ENCODE measurements at places on chromosomes 1 and 21.
A peak's percentile ranks its signal among the peaks of the same experiment; 100 is the strongest.

DNA sequence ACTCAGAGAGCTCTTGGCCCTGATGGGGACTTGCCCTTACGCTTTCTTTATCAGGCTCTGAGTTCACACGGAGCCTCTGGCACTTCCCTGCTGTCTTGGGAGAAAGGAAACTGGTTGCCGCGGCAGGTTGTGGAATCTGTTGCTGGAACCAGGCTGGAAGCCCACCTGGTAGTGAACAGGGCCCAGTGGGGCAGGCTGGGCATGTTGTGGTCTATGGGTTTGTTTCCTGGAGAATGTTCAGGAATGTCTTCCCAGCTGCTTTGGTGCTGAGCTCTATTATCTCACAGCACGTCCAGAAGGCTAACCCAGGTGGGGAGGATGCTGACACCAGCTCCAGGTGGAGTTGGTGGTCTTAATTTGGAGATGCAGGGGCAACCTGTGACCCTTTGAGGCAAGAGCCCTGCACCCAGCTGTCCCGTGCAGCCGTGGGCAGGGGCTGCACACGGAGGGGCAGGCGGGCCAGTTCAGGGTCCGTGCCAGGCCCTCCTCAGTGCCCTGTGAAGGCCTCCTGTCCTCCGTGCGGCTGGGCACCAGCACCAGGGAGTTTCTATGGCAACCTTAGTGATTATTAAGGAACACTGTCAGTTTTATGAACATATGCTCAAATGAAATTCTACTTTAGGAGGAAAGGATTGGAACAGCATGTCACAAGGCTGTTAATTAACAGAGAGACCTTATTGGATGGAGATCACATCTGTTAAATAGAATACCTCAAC is 33.3 kb upstream of the TDRD10 start:
- DNase-seq = no peak

GRCh38 chr1:37892151-37893047 is 33.0 kb upstream of the MTF1 start:
- DNase-seq = no peak

GRCh38 chr1:53368314-53369033 is 40.6 kb upstream of the LRP8 start:
- DNase-seq = no peak

GRCh38 chr1:2894381-2895041 is 93.0 kb upstream of the TTC34 start:
- DNase-seq = peak; percentile 37

DNA sequence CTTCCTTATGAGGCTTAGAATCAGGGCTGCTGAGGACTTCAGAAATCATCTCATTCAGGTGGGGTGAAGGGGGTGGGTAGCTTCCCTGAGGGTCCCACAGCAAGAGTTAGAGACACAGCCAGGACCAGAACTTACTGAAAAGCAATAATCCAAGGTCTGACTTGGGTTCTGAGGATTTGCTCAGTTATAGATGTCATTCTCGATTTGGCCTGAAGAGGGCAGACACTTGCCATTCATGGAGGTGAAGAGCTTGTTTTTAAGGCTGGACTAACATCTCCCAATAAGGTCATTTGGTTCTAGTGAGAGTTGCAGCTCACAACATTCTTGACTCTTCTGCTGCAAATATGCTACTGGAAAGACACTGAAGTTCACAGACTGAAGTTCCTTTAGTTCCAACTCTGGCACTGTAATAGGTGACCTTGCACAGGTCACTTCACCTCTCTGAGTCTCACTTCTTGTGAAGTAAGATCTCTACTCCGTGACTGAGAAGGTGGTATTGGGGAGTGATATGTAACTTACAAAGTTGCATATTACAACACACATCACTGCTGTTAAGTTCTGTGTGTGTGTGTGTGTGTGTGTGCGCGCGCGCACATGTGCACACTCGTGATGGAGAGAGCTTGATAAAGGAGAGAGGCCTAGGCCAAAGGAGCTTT is 69.8 kb upstream of the DIRAS3 start:
- DNase-seq = no peak

DNA sequence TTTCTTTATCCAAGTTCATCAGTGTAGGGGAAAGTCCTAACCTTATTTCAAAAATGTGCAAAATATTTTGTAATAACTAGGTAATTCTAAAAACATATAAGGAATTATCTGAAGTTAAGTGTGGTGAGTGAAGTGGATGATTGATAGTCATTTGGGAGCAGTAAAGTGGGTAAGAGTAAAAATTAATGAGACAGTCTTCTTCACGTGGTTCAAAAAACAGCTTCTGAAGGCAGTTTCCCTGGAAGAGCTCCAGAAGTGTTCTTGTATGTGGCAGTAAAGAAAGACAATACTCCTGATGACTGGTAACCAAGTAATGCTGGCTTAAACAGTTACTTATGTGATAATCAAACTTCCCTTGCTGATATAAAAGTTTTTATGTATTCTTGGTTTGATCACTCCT is 50.3 kb downstream of the LEPR start:
- no peak for DNase-seq

- no peak for DNase-seq
Measured at GRCh38 chr1:224169718-224170270, 13.2 kb upstream of the DEGS1 start.

DNA sequence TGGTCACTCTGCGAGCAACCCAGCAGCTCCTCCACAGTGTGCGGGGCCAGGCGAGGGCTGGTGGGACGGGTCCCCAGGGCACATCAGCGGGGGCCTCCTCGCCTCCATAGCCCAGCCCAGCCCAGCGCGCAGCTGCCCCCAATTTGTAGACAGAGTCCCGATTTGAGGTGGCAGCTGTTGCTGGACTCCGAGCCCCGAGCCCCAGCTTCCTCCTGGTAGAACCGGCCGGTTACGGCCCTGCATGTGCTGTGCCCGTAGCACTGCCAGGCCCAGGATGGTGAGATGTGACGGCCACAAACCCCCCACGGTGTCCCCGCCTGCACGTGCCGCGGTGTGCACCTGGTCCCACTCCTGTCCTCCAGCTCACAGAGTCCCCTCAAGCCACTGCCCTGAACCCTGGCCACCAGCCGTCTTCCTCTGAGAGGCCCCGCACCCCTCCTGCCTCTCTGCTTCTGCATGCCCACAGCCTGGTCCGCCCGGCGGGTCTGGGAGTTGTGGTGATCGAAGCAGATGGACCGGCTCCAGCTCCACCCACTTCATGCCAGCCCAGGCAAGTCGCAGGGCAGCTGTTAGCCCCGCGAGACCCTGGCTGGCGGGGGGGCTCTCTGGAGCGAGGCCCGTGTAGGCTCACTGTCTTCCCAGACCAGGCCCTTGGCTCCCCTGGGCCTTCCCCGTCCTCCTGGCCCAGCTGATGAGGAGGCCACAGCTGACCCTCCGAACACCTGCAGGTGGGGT is 55.5 kb downstream of the MORN1 start:
- DNase-seq = no peak

GRCh38 chr1:17624611-17625233 is 85.2 kb downstream of the ARHGEF10L start:
- no peak for DNase-seq

DNA sequence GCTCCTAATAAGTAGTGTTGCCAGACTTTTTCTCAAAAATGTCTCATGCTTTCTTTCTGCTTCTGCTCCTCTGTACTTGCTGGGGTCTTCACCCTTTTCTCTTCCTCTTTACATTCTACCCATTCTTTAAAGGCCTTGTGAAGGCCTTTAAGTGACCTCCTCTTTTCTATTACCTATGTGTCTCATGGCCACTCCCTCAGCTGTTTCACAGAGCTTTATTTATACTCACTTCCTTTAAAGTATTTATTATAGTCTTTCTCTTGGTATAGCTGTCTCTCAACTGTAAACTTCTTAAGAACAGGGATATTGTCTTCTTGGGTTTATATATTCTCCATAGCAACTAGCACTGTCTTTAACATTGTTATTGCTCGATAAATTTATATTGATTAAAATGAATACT is 792 bp downstream of the GOLPH3L start:
- DNase-seq = no peak

DNA sequence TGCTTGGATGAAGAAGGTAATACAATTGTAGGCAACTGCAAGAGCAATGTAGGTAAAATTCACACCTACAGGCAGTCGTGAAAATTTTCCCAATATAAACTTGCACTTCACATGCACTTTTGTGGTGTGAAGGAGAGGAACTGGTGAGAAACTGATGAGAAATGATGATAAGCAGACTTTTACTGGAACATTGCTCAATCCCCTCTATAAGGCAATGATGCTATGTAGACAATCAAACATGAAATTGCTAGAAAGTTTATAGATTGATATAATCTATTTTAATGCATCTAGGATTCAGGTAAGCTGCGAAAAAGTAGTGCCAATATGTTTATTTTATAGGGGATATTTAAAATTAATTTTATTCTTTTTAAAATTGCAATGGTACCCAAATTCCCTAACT is 802.2 kb downstream of the KCNT2 start:
- no peak for DNase-seq

GRCh38 chr1:244945109-244945671 is 80.8 kb upstream of the HNRNPU start:
- DNase-seq = no peak

- no peak for DNase-seq
Measured at GRCh38 chr1:172781513-172782140, 122.7 kb downstream of the FASLG start.

DNA sequence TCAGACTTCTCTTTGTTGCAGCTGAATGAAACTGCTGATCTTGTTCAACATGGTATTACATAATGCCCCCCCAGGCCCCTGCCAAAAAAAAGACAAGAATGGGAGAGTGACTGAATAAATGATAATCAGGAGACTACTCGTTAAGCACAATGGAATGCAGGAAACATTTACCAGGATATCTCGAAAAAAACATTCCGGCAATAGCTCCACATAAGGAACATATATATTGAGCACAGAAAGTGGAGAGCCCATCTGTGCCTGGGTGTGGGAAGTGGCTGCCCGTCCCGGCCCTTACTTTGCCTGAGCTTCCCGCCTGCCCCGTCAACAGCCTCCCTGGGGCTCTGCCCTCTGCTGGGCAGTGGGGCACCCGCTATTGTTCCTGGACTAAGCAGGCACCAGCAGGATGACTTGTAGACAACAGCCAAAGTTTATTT is 13.3 kb downstream of the TRIM11 start:
- no peak for DNase-seq

GRCh38 chr1:176939993-176940392 is 224.5 kb downstream of the ASTN1 start:
- DNase-seq = no peak

- no peak for DNase-seq
Measured at GRCh38 chr1:21090463-21090862, 86.2 kb downstream of the EIF4G3 start.

DNA sequence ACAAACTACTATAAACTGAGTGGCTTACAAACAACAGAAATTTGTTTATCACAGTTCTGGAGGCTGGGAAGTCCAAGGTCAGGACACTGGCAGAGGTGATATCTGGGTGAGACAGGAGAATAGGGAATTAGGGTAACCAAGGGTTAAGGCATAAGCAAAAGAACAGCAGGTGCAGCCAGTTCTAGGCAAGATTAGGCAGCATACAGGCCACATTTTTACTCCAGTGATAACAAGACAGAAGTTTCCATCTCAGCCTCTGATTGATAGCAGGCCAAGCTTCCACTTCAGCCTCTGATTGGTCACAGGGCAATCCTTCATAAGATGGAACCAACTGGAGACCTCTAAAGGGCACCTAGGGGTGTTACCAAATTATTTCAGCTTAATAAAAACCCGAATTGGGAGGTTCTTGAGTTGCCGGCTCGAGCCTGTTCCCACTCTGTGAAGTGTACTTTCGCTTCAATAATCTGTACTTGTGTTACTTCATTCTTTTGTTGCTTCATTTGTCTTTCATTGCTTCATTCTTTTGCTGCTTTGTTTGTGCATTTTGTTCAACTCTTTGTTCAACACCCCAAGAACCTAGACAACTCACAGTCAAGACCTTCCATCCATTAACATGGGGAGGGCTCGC is 185.6 kb downstream of the TOMM20 start:
- no peak for DNase-seq

GRCh38 chr1:165439330-165439729 is 5.6 kb downstream of the RXRG start:
- no peak for DNase-seq

Measured in activated CD4-positive, alpha-beta T cell treated with anti-CD3 and anti-CD28 coated beads, Interleukin-2, amount 50 U/mL, for 1 hour (primary cell).